D721Med (cell line): ENCODE measurements at places on chromosomes 7 and 10.

DNA sequence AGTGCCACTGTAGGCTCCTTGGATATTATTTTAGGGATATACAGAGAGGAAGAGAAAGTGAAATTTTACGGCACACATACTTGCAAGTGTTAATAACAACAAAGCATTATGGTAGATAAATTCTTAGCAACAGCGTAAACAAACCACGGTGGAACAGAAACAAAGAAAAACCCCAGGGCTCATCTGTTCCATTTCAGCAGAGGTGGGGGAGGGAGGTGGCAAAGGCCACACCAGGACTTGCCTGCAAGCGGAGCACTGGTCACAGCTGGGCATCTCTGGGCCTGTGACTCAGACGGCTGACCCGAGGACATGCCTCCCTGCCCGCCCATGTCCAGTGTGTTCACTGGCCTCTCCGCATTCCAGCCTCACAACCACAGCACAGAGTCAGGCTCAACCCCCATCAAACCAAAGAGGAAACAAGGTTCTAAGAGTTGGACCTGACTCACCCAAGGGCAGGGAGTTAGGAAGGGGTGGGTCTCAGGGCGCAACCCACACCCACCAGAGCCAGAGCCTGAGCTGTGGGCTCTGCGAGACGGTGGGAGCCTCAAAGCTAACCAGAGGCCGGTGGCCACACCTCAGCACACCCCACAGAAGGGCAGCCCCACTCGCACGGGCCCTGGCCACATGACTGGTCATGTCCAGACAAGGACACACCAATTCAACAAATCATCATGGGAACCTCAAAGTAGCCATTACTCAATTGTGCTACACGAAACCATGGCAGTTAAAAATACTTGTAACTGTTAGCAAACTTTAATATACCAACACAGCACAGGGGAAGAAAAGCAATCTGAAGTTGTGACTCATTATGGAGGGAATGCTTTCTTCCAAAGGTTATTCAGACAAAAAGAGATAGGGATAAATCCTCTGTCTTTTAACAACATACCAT is 10.7 kb downstream of the ESYT2 start:
- no peak for DNase-seq

- peak; percentile 19 for DNase-seq
Measured at GRCh38 chr7:97064972-97065587, 40.4 kb upstream of the DLX5 start.

DNA sequence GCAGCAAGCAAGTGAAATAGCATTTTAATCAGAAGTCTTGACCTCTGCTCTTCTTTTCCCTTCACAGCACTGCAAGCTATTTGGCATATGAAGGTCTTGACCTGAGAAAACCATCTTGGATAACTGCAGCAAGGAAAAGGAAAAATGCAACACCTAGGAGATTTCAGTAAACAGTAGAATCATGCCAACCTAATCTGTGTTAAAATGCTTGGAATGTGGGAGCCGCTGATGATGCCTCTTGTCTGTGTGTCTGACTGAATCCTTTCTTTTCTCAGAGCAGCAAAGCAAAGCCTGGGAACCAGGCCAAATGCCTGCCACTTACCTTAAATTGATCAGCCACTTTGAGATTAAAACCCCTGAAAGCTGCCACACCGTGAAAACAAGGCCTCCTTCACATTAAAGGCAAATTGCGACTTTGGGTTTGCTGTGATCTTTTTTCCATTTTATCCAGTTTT is 80.4 kb upstream of the CDK6 start:
- DNase-seq: no peak

DNA sequence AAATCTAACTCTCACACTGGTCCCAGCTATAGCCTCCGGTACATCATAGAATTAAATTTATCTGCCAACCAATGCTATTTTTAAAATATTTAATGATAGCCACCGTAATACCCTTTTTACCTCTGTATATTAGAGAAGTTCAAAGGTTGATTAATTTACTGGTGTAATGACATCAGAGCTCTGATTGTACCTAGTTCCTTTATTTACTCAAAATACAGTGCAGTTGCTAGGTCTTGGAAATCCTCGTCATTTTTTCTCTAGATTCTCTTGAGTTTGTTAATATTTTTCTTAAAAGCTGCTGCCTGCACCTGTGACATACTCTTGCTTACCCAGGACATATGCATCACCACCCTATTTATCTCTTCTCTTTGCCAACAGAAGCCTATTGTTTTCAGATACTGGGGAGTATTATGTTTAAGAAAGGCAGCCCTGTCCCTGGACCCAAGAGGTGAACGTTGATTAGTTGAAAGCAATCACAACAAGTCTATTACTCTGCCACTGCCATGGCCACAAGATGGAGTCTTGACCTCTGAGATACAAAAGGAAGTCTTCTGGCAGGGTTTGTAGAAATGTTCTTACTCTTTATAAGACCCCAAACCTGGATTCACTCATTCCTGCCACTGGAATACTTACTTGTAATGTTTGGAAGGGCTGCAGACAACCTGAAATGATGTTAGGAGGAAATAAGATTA is 25.6 kb upstream of the TMEM26 start:
- no peak for DNase-seq

- DNase-seq: no peak
Measured at GRCh38 chr7:151018421-151019129, 5.7 kb downstream of the ATG9B start.

DNA sequence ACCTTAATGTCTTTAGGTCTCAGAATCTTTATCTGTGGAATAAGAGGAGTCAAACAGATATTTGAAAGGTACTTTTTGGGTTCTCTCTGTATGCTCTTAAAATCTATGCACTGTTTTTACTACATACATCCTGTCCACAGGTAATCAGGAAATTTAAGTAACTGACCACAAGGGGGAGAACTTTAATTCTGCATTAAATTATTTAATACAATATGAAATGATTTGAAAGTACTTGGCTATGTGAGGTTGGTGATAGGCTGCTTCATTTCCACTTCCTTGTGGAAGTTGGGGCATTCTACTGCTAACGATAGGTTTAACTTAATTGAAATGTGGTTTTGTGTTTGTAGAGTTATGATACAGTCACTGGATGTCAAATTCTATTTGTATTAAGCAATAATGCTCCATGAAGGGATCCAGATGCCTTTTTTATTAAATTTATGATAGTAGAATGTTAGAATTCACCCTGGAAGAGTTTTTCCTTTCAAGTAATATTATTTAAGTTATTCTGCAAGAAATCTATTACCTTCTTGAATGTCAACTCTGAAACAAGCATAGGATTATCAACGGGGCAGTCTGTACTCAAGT is 6.0 kb downstream of the TEX47 start:
- DNase-seq: no peak

GRCh38 chr7:100802951-100803350 is 24.4 kb downstream of the EPHB4 start:
- DNase-seq: no peak

DNA sequence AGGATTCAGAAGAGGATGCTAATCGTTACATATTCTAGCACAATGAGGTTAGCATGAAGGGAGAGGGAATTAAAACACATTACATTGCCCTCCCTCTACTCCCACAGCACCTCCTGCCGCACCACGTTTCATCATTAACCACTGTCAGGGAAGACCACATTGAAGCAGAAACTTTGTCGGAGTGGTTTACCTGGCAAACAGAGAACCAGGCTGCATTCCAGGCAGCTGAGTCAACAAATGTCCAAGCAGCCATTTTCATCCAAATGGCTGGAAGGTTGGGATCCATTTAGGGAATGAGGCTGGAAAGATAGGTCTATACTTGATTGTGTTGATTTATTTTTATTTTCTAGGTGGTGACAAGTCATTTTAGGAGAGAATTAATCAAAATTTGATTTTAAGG is 273.6 kb downstream of the DYNC1I1 start:
- no peak for DNase-seq

DNA sequence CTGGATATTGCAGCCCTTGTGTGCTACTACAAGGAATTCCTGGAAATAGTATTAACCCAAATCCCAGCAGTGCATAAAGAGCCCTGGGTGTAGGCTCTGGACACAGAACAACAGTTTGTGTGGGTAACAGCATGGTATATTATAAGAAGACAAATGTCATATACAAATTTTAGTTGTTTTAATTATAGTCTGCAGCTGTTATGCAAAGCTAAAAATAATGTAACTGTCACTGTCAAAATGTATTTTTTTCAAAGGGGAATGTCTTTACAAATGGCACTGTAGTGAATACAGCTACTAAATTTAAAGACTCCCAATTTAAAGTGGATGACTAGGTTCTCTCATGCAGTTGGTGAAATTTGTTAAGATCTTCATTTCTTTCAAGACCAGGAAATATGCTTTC is 339.0 kb downstream of the GPR37 start:
- DNase-seq: no peak

- no peak for DNase-seq
Measured at GRCh38 chr10:15262036-15262713, 93.7 kb upstream of the NMT2 start.

- DNase-seq: no peak
Measured at GRCh38 chr10:46077141-46077554, 31.1 kb upstream of the MSMB start.

- DNase-seq: no peak
Measured at GRCh38 chr7:107494315-107494751, 24.5 kb downstream of the GPR22 start.

- DNase-seq: no peak
Measured at GRCh38 chr10:61742812-61743211, 80.1 kb downstream of the CABCOCO1 start.

- no peak for DNase-seq
Measured at GRCh38 chr10:86035791-86036543, 330.6 kb downstream of the GRID1 start.

- no peak for DNase-seq
Measured at GRCh38 chr7:55427800-55428199, 62.7 kb downstream of the LANCL2 start.

DNA sequence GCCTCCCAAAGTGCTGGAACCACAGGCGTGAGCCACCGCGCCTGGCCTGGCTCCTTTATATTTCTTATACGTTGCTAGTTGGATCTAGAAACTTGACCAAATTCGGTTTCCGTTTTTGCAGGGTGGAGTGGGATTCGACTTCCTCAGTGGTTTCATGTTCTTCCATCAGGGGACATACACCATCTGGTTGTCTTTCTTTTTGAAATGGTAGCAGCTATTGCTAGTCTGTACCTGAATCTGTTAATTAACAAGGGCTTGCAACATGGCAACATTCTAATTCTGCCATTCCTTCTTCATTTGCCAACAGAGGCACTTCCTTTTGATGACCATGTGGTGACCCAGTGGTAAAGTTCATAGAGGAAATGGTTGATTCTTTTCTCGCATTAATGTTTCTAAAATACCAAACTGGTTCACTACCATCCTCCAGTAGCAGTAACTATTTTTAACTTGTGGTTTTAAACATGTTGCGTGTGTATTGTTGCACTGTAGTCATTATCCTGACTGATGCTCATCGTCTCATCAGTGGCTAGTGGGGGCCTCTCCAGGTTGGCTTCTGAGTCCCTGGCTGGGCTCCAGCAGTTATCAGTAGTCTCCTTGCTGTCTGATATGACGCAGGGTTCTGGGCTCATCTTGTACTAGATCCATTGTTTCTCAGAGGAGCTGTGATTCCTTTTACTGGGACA is 159.2 kb downstream of the RGS10 start:
- no peak for DNase-seq
